Subcutaneous preadipocyte (primary cell): ENCODE measurements at places on chromosomes 3 and 15. TPM values are rescaled to one million over a fixed set of nuclear protein-coding genes. Genes with fewer than 3 reads are reported as not detected.

Gene IL17RB
- under 0.01 TPM in 1 of 2 replicates, not detected in the other for total RNA-seq

Gene CEP19
- 2.2 and 3.5 TPM in 2 replicates for total RNA-seq

Gene EID1
- total RNA-seq: 153 and 185 TPM in 2 replicates

Gene SAXO2
- total RNA-seq: 0.78 and 1.8 TPM in 2 replicates

Gene WDR49
- under 0.01 and 0.20 TPM in 2 replicates for total RNA-seq

Gene SRGAP3
- total RNA-seq: 2.9 and 5.1 TPM in 2 replicates

Gene SCAMP2
- total RNA-seq: 19.5 and 20.7 TPM in 2 replicates

Gene POU1F1
- total RNA-seq: not detected in 2 replicates

Gene GPR149
- not detected in 2 replicates for total RNA-seq

Gene LRRC31
- not detected in 2 replicates for total RNA-seq

Gene LYZL4
- total RNA-seq: not detected in 2 replicates

Gene GHSR
- not detected in 2 replicates for total RNA-seq

Gene ZCWPW2
- total RNA-seq: 0.39 TPM in 1 of 2 replicates, not detected in the other

Gene AP4E1
- 10.3 and 14.9 TPM in 2 replicates for total RNA-seq

Gene GPR171
- total RNA-seq: not detected in 2 replicates

Gene TBC1D23
- 58.1 and 65.5 TPM in 2 replicates for total RNA-seq

Gene NME9
- not detected in 2 replicates for total RNA-seq

Gene PLIN1
- total RNA-seq: not detected in 2 replicates

Gene SSUH2
- 0.37 TPM in 1 of 2 replicates, not detected in the other for total RNA-seq

Gene TP63
- under 0.01 TPM in 2 replicates for total RNA-seq

Gene CGNL1
- under 0.01 TPM in 1 of 2 replicates, not detected in the other for total RNA-seq

Gene MYO9A
- 40.8 and 53.2 TPM in 2 replicates for total RNA-seq

Gene SLC51B
- not detected in 2 replicates for total RNA-seq

Gene MRAS
- 19.9 and 27.9 TPM in 2 replicates for total RNA-seq

Gene KBTBD12
- total RNA-seq: not detected in 2 replicates

Gene RARRES1
- total RNA-seq: 0.59 and 3.3 TPM in 2 replicates

Gene TATDN2
- total RNA-seq: 14.3 and 22.9 TPM in 2 replicates

Gene GCNT3
- 0.37 and 0.39 TPM in 2 replicates for total RNA-seq

Gene GOLGA8S
- total RNA-seq: not detected in 2 replicates

Gene ZIC1
- 21.7 TPM in 1 of 2 replicates, not detected in the other for total RNA-seq

Gene SEMA3G
- total RNA-seq: 0.20 TPM in 1 of 2 replicates, not detected in the other

Gene NR2F2
- 11.8 and 21.5 TPM in 2 replicates for total RNA-seq

Gene GAP43
- total RNA-seq: 0.39 and 0.73 TPM in 2 replicates

Gene C3orf33
- 1.6 and 2.2 TPM in 2 replicates for total RNA-seq

Gene GP9
- total RNA-seq: not detected in 2 replicates

Gene EFCC1
- total RNA-seq: not detected in 2 replicates

Gene LDHAL6B
- not detected in 2 replicates for total RNA-seq

Gene CMTM8
- 0.98 and 1.5 TPM in 2 replicates for total RNA-seq

Gene GRK7
- not detected in 2 replicates for total RNA-seq

Gene DNASE1L3
- 0.59 and 1.5 TPM in 2 replicates for total RNA-seq

Gene CKMT1B
- not detected in 2 replicates for total RNA-seq

Gene LARP6
- total RNA-seq: 28.3 and 30.9 TPM in 2 replicates

Gene PPM1L
- 2.2 and 4.0 TPM in 2 replicates for total RNA-seq

Gene POTEB
- not detected in 2 replicates for total RNA-seq

Gene SRP14
- 69.6 and 75.3 TPM in 2 replicates for total RNA-seq

Gene UROC1
- not detected in 2 replicates for total RNA-seq

Gene SUSD5
- 1.1 and 2.9 TPM in 2 replicates for total RNA-seq

Gene CFAP20DC
- total RNA-seq: 4.0 and 6.5 TPM in 2 replicates

Gene PLSCR4
- 9.4 and 11.0 TPM in 2 replicates for total RNA-seq

Gene PIGZ
- 1.8 and 3.3 TPM in 2 replicates for total RNA-seq

Gene VPS33B
- 8.8 and 9.6 TPM in 2 replicates for total RNA-seq

Gene SCAP
- 71.3 and 79.0 TPM in 2 replicates for total RNA-seq

Gene TMCO5A
- not detected in 2 replicates for total RNA-seq

Gene SGO1
- 7.0 and 12.5 TPM in 2 replicates for total RNA-seq

Gene NOX5
- total RNA-seq: 0.20 and 0.37 TPM in 2 replicates
